Cerebellar cortex (tissue), 1 donor: ENCODE measurements at places on chromosomes 7 and 10.

- no peak for DNase-seq
These were observed 342.5 kb upstream of the TMEM229A start for GRCh38 chr7:124375391-124375790.

- peak; percentile 72 for DNase-seq
These were observed 487.7 kb downstream of the TYW1 start for GRCh38 chr7:67484244-67484751.

DNA sequence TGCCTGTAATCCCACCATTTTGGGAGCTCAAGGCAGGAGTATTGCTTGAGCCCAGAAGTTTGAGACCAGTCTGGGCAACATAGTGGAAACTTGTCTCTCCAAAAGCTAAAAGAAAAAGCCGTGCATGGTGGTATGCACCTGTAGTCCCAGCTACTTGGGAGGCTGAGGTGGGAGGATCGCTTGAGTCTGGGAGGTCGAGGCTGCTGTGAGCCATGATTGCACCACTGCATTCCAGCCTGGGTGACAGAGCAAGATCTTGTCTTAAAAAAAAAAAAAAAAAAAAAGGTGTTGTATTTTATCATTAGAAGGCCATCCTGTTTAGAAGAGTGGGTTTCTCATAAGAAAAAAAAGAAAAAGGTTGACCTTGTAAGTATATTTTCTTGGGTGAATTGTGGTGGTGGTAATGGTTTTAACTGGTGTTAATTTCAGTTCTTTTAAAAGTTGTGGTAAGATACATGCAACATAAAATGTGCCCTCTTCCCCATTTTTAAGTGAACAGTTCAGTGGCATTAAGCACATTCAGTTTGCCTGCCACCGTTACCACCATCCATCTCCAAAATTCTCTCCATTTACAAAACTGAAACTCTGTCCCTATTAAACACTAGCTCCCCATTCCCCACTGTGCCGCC is 34.7 kb downstream of the GRIFIN start:
- no peak for DNase-seq

DNA sequence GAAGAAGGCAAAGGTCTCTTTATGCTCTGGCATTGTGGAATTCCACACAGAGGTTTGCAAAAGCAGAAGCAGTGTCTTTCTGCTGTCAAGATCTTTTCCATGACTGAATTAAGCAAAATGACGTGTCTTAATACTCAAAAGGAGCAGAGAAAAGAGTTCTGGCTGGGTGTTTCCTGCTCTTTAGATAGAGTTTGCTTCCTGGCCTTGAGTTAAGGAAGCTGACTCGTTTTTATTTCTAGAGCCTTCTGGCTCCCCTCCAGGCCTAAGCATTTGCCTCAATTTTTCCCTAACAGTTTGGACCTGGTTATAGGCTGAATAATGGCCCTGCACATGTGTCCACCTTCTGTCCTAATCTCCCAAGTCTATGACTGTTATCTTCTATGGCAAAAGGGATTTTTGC is 21.6 kb downstream of the TAS2R41 start:
- DNase-seq, result no peak

DNA sequence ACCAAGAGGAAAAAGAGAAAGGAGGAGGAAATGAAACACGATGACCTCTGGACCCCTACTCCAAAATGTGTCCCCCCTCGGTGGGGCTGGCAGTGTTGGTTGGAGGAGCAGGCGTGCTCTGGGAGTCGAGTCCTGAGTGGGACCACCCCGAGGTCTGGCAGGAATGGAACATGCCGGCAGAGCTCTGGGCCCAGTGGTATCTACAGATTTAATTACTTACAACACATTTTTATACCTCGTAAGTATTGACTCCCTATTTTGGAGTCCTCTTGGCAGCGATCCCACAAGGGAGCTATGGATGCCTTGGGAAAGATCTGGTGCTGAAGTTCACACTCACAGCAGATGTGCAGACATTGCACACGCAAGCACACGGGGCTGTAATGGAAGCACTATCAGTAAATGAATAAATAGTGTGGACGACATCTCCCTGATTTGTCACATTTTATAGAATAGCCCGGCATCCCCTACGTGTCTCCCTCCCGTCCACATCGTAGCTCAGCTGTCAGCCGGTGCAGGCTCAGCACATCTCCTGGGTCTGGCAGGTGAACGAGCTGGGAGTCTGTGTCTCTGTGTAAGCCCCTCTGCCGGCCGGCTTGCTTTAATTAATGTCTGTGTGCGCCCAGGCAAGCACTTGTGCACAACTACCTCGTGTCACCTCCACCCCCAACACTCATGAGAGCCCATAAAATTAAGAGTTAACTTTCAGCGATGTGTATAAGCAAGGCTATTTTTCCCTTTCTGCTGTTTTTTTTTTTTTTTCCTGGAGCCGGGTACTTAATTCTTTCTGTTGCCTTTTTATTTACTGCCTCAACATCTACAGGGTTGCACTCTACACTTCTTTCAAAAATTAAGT is 603.2 kb downstream of the LRMDA start:
- DNase-seq, result no peak

DNA sequence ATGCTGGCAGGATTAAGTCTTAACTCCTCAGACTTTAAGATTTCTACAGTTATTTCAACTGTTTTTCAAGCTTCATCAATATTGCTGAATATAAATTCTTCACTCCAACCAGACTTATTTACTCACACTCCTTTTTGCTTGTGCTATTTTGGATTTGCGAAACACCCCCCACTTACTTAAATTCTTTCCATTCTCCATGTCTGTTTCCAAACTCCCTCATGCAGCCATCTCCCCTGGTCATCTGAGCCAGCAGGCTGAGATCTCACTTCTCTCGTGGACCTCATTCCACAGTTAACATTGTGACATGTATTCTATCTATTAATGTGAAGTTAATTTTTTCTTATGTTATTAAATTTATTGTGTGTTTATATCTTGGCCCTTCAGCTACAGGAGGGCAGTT is 188.9 kb upstream of the HDAC9 start:
- no peak for DNase-seq
